Heart right ventricle (tissue), 16 donors: ENCODE measurements at places on chromosomes 11 and 22. TPM values are rescaled to one million over a fixed set of nuclear protein-coding genes. Genes with fewer than 3 reads are reported as not detected.

MED17 gene
- 22.0 TPM for total RNA-seq

OR8D4 gene
- not detected for total RNA-seq

PARVA gene
- 75.7 TPM for total RNA-seq

TRIM51 gene
- total RNA-seq: not detected

C1QTNF4 gene
- 0.30 TPM for total RNA-seq

P2RY2 gene
- 13.7 TPM for total RNA-seq

RAB39A gene
- total RNA-seq: 0.31 TPM

DNAJB13 gene
- total RNA-seq: not detected

RIC3 gene
- total RNA-seq: 12.7 TPM

- no peaks in the 10 kb centered on the region for H3K4me1 ChIP-seq
- no peak overlapping the region for H3K27ac ChIP-seq
- no peak for DNase-seq
- H3K27me3 ChIP-seq: no peaks in the 10 kb centered on the region
Measured at GRCh38 chr11:80596291-80596810, 1155.5 kb upstream of the TENM4 start.

DNA sequence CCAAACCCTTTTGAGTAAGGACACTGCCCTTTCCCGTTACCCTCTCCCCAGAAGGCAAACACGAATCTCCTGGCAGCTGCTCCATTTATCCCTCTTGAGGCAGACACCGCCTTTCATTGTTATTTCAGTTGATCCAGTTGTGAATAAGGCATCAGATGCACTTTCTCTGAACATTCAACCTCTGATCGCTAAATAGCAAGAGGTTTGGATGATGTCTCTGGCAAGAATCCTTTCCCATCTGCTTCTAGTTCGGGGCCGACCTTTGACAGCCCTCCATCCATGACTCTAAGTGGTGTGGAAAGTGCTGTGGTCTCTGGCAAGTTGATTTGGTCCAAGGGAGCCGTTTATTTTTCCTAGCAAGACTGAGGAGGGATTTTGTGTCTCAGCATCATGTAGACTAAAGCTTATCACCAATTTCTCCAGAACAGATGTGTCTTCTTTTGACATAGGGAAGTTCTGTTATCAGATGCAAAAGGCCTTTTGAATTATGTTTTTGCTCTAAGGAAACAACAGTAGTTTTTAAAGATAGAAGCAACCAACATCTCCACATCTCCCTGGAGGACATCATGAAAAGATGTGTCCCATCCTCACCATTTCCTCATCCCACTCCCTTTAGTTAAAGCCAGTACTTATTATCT is 123.6 kb downstream of the CCDC34 start:
- no peaks in the 10 kb centered on the region for H3K36me3 ChIP-seq
- no peaks in the 10 kb centered on the region for H3K4me1 ChIP-seq
- H3K4me3 ChIP-seq: no peak overlapping the region
- H3K27ac ChIP-seq: no peak overlapping the region
- no peaks in the 10 kb centered on the region for H3K27me3 ChIP-seq

DNA sequence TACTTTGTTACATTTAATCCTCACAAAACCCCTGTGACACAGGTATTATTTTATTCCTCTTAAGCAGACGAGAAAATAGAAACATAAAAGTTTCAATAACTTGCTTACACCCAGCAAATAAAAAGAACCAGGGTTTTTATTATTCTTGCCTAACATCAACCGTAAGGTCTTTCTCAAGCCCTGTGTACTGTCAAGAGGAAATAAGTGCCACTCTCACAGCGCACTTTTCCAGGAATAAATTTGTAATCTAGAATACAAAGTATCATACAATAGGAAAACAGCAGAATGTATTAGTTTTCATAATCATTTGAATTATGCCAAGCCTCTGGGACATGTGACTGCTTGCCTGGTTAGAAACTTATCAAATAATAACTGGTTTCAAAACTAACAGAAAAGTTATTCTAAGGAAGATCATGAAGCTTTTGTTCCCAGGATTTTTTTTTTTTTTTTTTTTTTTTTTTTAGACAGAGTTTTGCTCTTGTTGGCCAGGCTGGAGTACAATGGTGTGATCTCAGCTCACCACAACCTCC is 7.4 kb downstream of the CCDC34 start:
- no peaks in the 10 kb centered on the region for H3K36me3 ChIP-seq
- no peaks in the 10 kb centered on the region for H3K27me3 ChIP-seq
- no peak for DNase-seq
- H3K27ac ChIP-seq: no peak overlapping the region
- H3K4me1 ChIP-seq: no peaks in the 10 kb centered on the region
- H3K4me3 ChIP-seq: no peak overlapping the region

DNA sequence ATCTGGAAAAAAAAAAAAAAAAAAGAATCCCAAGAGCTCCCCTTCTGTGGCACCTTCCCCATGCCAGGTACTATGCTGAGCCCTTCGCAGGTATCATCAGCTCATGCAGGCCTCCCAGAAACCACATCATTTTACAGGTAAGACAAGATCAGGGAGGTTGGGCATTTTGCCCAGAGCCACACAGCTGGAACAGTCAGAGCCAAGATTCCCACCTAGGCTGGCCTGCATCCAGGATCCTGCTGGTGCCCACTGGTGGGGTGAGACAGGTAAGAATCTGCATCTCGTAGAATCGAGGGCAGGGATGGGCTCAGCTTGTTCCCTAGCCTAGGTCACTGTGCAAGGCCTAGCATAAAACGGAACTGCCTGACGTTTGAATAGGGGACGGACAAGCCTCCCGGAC is 15.7 kb upstream of the MEN1 start:
- no peaks in the 10 kb centered on the region for H3K36me3 ChIP-seq
- H3K4me3 ChIP-seq: no peak overlapping the region
- H3K27ac ChIP-seq: no peak overlapping the region
- no peaks in the 10 kb centered on the region for H3K27me3 ChIP-seq

DNA sequence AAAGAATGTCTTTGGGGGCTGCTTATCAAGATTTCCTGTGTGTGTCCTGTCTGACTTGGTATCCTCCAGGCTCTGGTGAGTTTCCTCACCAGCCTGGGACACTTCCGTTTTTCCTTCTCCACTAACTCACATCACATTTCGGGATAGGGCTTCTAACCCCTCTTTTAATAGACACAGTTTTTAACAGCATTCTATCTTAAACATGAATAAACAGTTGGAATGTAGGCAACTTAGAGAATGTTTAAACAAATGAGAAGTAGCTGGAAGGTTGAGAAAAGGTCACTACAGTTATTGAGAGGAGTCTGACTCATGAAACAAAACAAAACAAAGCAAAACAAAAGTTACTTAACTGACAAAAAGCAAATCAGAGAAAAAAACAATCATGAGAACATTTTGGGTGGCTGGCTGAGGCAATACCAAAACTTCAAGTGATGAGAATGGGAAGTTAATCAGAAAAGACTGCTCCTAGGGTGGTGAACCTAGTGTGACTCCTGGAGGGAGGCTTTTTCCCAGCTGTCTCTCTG is 64.7 kb upstream of the CTSC start:
- H3K4me3 ChIP-seq: no peak overlapping the region
- H3K4me1 ChIP-seq: no peaks in the 10 kb centered on the region
- peak overlapping the region; percentile 13 for H3K27ac ChIP-seq
- no peaks in the 10 kb centered on the region for H3K27me3 ChIP-seq
- no peak for DNase-seq

DNA sequence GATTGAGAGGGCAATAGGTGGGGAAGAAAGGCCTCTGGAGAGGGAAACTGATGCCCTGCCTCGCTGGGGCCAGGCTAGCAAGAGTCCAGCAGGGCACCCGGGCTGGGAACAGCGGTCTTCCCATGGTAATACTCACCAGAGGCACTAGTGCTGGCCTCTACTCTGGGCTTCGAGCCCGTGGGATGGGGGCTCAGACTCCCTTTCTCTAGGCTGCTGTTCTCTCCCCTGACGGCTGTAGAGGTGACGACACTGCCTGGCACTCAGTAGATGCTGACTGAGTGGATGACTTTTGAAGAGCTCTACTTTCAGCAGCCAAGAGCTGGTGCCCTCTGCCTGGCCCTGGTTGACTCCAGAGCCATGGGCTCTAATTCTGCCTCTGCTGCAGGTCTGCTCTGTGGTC is 818 bp upstream of the C1QTNF4 start:
- H3K36me3 ChIP-seq: no peaks in the 10 kb centered on the region
- H3K27ac ChIP-seq: no peak overlapping the region
- peak; percentile 42 for DNase-seq
- H3K27me3 ChIP-seq: peaks cover 44% of the 10 kb centered on the region
- no peak overlapping the region for H3K4me3 ChIP-seq

DNA sequence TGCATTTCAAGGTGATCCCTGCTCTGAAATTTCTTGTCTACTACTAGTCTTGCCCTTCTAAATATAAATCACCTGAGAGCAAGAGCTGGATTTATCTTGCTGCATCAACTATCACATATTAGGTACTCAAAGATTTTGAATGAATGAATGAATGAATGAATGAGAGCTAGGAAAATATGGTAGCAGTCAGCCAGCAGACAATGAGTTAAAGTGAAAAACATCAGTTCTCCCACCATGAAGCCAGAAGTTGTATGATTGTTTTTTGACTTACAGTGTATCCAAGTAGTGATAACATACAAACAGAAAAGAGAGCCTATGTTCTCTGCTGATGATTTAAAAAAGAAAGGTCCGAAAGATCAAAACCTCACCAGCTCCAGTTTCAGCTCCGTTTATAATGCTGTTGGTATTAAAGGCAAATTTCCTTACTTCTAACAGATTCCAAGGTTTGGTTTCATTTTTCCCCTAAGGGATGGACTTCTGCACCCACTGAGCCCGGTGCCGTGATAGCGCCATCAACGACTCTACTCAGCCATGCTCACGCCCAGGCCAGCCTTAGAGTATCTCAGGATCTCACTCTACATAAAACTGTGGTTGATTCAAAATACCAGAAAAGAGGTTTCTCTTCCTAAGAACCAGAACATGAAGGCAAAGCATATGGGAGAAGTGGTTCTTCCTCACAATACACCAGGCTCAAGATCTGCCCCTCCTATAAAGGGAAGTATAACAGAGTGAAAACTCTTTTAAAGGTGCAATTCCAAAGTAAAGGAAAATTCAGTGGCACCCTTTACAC is 92.0 kb downstream of the SGSM3 start:
- no peak overlapping the region for H3K27ac ChIP-seq
- H3K36me3 ChIP-seq: no peaks in the 10 kb centered on the region
- H3K4me3 ChIP-seq: no peak overlapping the region

DNA sequence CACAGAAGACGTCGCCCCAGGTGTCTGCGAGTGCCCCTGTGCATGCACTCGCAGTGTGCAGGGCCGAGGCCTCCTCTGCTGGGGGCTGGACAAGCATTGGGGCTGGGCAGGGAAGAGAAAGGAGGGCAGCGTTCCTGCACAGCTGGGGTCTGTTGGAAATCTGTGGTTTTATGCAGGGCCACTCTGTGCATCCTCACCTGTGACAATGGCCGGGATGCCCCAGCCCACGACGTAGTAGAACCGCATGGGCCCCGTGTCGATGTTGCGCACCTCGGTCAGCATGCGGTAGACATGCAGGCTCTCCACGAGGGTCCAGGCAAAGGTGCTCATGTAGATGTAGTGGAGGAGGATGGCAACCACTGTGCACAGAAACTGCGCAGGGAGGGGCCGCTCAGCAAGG is 37.2 kb downstream of the TRMU start:
- no peaks in the 10 kb centered on the region for H3K36me3 ChIP-seq
- no peaks in the 10 kb centered on the region for H3K4me1 ChIP-seq
- H3K4me3 ChIP-seq: no peak overlapping the region
- no peak overlapping the region for H3K27ac ChIP-seq

DNA sequence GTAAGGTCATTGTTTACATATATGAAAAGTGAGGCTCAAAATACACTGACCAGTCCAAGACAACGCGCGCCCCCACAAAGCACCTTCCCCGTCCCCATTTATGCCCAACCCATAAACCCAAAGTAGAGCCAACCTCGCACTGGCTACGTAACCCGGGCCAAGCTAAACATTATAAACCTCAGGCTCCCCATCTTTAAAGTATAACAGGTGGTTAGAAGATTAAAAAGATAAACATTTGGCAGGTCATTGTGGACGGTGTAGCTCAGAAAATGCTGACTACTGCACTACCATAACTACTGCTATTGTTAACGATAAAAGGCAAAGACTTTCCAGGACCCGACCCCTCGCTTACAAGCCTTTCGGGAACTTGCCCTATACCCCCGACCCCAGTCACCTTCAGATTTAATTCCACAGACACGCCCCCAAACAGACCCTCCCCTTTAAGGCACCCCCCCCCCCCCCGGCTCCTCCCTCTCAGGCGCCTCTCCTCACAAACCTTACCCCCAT is 470 bp downstream of the NUMA1 start:
- H3K27me3 ChIP-seq: no peaks in the 10 kb centered on the region
- H3K36me3 ChIP-seq: no peaks in the 10 kb centered on the region
- H3K4me1 ChIP-seq: peaks cover 28% of the 10 kb centered on the region
- DNase-seq: no peak
- peak overlapping the region; percentile 85 for H3K4me3 ChIP-seq
- peak overlapping the region; percentile 76 for H3K27ac ChIP-seq
